ENCODE measurements at places on chromosomes 4 and X.

DNA sequence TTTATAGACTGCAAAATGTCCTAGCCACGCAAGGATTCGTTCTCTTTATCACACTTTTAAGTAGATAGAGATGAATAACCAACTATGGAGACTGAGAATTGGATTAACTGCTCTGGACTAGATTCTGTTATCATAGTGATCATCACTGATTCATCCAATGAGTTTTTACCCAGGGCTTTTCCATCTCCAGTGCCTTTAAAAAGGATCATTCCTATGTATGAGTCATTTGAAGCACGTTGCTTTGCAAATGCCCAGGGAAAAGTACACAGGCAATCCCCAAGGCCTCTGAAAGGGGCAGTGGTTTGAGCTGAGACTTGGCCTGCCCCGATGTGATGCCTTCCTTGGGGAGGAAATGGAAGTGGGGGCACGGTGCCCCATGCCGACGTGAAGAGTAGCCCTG, 122.7 kb upstream of the PSAPL1 start:
- ATAC-seq = no peak

DNA sequence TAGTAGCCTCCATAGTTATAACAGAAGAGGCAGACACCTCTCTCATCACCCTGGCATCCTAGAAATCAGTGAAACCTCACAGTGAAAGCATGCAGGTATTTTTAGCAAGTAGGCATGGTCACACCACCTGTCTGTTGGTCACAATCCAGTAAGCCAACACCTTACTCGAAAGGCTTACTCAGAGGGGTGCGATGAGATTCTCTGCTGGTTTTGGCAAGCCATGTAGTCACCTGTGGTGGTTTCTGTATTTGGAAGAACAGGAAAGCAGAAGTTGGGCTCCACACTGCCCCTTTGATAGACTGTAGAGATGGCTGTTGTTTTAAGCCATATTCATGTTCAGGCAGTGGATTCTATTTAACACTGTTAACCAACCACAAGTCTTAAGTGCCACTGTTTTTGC, 134.7 kb downstream of the DCLK2 start:
- no peak for ATAC-seq

DNA sequence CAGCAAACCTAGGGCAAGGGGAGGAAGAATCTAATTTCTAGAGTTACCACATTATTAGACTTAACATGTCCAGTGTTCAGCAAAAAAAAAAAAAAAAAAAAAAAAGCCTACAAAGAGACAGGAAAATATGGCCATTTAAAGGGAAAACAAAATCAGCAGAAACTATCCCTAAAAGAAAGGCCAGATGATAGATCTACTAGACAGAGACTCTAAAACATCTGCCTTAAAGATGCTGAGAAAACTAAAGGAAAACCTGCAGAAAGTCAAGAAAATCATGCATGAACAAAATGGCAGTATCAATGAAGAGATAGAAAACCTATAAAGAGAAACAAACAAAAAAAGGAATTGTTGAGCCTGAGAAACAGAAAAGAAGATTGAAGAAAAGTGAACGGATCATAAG, 43.8 kb downstream of the NELFA start:
- no peak for ATAC-seq

GRCh38 chrX:23694606-23695005, 27.3 kb downstream of the PRDX4 start:
- no peak for ATAC-seq

DNA sequence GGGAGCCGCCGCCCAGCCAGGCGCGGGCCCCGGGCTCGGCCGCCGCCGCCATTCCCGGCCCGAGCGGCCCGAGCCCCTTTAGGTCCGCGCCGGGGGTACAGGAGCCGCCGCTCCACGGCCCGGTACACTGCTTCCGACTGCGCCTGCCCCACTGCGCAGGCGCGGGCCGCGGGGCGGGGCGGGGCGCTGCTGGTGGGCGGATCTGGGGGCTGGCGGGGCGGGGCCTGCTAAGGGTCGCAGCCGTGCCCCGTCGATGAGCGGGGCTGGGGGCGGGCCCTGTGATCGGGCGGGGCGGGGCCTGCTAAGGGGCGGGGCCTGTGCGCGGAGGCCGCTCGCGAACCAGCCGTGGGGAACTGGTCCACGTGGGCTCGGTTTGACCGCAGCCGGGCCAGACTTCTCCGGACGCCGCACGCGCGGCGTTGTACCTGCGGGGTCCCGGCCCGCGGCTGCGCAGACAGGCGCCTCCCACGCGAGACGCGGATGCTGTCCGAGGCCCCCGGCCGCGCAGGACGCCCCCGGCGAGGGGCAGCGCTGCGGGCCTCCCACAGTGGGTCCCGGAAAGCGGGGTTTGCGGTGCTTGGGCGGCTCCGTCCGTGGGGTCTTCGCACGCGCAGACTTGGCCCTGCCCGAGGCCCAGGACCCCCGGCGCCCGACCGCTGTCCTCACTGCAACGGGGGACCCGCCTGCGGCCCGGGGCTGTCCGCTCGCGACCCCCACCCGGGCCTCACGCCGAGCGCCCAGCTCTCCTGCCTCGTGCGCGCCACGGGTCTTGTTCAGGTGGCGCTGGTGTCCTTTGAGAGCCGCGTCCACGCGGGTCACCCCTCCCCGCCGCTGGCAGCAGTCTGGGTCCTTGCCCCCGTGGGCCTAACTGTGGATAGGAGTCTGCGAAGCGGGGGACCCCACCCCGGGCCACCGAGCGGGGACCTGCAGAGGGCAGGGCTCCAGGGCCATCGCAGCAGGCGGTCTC, at the start of gene DGKQ:
Gene DGKQ (minus strand): TSS at position 139 of the 967 bp plus-strand sequence. CDS start 87 bp downstream, at position 52.
- ATAC-seq = peak; percentile 94

- ATAC-seq = no peak
Observed at GRCh38 chrX:19857131-19857530, 30.3 kb downstream of the SH3KBP1 start.

DNA sequence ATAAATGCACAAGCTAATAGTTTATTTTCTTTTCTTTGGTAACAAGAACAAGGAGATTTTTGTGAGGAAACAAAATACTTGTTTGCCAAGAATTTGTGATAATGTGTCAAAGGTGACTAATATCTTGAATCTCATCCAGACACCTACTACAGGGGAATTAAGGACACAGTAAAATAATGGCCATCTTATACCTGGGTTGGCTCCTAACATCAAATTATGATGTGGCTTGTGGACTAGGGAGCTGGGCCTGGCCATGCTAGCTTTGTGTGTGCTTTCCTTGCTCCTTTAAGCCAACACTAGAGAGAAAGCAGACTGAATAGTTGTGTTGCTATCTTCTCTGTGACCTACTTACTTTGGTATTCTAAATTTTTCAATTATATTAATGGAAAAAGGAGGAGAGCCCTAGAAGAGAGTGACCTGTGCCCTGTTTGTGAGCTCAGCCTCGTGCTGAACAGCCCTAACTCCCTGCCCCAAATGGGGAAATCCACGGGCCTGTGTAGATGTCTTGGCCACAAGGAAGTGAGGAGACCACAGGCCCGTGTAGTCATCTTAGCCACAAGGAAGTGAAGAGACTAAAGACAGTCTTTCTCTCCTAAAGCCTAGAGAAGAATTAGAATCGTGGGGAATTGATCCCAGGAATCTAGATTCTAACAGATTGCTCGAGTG, 23.3 kb downstream of the ARHGAP24 start:
- ATAC-seq = peak; percentile 48

DNA sequence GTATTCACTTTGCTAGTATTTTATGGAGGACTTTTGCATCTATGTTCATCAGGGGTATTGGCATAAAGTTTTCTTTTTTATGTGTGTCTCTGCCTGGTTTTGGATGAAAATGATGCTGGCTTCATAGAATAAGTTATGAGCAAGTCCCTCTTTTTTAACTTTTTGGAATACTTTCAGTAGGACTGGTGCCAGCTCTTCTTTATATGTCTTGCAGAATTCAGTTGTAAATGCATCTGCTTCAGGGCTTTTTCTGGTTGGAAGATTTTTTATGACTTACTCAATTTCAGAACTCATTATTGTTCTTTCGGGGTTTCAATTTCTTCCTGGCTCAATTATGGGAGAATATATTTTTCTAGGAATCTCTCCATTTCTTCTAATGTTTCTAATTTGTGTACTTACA, 9.1 kb upstream of the CSN2 start:
- ATAC-seq = no peak

DNA sequence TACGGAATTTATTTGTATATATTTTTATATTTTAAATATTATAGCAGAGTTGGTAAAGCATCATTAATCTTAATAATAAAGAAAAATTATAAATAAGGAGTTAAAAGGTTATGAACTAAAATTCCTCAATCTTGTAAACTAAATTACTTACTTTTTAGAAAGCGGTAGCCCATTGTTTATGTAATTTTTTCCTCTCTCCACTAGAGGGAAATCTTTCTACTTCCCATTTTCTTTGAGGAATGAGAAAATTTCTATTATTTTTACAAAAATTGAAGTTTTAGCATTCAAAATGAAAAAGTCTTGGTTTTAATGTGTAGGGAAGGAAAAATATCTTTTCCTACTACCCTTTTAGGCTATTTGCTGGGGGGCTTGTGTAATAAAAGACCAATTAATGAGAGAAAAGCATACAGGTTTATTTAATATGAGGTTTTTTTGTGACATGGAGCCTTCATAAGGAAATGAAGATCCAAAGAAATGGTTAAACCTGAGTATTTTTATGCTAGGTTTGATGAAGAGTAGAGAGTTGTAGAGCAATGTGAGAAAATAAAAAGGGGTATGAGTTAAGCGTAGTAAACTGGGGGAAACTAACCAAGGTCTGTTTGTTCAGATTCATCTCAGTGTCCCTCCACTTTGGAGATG, 68.7 kb upstream of the ADAD1 start:
- ATAC-seq = no peak
